ENCODE measurements at places on chromosomes 4 and X.

GRCh38 chrX:113959912-113960626, 623.8 kb upstream of the HTR2C start:
- DNase-seq, result no peak

GRCh38 chr4:10105920-10106319, 10.7 kb downstream of the WDR1 start:
- DNase-seq, result no peak

GRCh38 chr4:38715050-38715449, 51.1 kb downstream of the KLF3 start:
- DNase-seq, result no peak

- DNase-seq, result no peak
Observed at GRCh38 chr4:171538601-171539100, 274.6 kb upstream of the GALNTL6 start.

DNA sequence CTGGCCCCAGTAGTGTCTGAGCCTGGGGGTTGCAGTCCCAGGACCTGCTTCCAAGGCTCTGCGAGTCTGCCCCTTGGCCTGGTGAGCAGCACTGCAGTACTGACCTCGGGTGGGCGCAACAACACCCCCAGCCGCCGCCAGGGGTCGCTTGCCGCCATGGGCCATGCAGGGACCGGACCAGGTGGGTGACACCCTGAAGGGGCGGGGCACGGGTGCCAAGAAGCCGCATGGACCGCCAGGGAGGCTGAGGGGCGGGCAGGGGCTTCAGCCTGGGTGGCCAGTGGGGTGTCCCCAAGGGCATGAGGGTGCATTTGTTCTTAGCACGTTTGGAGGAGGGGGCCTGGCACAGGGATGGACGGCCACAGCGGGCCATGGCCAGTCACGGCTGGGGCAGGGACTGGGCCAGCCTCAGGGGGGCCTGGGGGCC, 25.0 kb downstream of the TACC3 start:
- peak; percentile 83 for DNase-seq

DNA sequence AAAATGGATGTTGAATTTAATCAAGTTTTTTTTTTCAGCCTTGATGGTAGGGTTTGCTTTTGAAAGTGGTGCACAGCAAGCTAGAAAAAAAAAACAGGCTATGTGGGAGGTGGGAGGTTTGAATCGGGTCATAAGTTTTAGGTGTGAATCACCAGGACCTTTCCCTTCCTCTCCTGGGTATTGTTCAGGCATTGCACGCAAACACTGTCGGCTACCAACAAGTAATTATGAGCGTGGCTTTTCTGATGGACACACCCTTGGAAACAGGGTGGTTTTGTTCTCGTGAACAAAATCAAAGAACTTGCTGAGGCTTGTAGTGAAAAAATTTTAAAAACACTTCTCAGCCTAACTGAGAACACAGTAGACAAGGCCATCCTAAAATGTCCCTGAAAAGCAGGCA, 18.1 kb downstream of the PIR start:
- no peak for DNase-seq

GRCh38 chrX:132373610-132374009, 115.2 kb downstream of the MBNL3 start:
- DNase-seq, result no peak

DNA sequence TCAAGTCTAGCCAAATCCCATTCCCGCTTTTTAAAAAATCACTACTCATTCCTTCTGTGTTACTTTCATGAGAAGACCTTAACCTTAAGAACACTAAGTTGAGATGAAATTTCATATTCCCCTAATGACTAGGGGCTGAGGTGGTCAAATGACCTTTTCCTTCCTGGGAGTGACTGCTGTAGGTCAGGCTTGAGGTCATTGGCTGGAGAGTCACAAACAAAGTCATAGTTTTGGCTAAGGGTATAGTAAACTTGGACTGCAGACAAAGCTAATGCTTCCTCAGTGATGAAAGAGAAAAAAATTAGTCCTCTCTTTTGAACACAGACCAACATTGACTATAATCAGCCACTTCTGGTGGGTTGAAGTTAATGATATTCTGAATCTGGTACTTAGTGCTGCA, 16.0 kb upstream of the FGF2 start:
- DNase-seq, result no peak

GRCh38 chrX:105527759-105528158, 294.6 kb upstream of the NRK start:
- no peak for DNase-seq

- no peak for DNase-seq
Observed at GRCh38 chrX:19334945-19335626, 8.6 kb upstream of the PDHA1 start.

- DNase-seq, result no peak
Observed at GRCh38 chr4:151532001-151532708, 123.2 kb downstream of the FHIP1A start.

DNA sequence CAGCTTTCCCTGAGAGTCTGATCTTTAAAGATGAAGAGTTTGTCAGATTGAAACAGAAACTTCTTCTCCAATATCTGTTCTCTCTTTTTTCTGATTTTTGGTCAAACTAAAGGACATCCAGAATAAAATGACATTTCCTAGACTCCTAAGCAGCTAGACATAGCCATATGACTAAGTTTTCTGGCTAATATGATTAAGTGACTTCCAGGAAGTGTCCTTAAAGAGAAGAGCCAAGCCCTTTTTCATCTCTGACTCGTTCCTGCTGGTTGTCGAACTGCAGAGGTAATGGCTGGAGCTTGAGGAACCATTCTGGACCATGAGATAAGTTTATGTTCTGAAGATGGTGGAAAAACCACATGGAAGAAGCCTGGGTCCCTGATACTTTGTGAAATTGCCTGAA, 546.0 kb downstream of the BCOR start:
- no peak for DNase-seq

- no peak for DNase-seq
Observed at GRCh38 chr4:111601671-111602070, 543.6 kb upstream of the FAM241A start.

DNA sequence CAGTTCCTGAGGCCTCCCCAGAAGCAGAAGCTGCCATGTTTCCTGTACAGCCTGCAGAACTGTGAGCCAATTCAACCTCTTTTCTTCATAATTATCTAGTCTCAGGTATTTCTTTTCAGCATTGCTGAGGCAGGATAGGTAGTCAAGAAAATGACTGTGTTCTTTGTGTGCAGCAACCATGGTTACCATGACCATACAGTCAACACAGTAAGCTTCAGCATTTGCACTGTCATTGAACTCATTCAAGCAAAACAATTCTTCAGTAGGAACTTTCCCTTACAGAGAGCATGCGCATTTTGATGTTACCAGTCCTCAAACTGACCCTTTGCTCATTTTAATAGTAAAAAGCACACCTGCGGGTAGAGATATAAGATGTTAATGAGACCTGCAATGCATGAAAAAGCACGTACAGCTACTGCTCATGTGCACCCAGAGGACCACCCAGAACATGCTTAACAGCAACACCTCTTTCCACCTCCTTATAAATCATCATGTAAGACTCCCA, 180.8 kb downstream of the PRKX start:
- DNase-seq, result no peak

- no peak for DNase-seq
Observed at GRCh38 chr4:31575504-31575903, 855.3 kb downstream of the PCDH7 start.

GRCh38 chr4:92270908-92271307, 32.9 kb upstream of the GRID2 start:
- DNase-seq, result no peak

Data from cardiac septum (tissue), 1 donor.